ENCODE measurements at places on chromosomes 1 and 21. TPM values are rescaled to one million over a fixed set of nuclear protein-coding genes. Genes with fewer than 3 reads are reported as not detected.

- peak; percentile 69 for DNase-seq
Observed at GRCh38 chr1:113912594-113913311, 7.6 kb downstream of the DCLRE1B start.

ORC1 gene
- 2.3 TPM for polyA plus RNA-seq

PCP4L1 gene
- polyA plus RNA-seq, result not detected

- DNase-seq, result no peak
Observed at GRCh38 chr1:1287288-1288110, 7.3 kb downstream of the SCNN1D start.

CACNA1E gene
- not detected for polyA plus RNA-seq

DNA sequence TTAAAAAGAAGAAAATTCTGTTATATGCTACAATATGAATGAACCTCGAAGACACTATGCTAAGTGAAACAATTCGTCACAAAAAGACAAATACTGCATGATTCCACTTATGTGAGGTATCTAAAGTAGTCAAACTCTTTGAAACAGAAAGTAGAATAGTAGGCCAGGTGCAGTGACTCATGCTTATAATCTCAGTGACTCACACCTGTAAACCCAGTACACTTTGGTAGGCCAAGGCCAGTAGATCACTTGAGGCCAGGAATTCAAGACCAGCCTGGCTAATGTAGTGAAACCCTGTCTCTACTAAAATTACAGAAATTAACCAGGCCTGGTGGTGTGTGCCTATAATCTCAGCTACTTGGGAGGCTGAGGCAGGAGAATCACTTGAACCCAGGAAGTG is 25.7 kb downstream of the EPHA10 start:
- DNase-seq, result no peak

DNA sequence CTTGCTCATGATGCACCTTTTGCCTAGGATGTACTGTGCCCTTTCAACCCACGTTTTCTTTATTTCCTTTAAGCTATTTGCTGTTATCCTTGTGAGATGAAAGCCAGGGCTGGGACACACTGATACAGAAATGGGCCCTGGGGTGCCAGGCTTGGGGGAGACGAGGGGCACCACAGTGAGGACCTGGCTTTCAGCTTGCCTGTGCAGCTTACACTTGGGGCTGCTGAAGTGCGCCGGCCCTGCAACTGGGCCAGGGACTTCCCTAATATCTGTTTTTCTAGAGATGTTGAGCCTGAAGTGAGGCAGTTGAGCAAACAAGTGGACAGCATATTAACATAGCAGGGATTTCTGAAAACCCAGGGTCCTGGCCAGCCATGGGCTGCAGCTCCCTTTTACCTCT is 42.5 kb upstream of the SLC19A1 start:
- DNase-seq, result no peak

DNA sequence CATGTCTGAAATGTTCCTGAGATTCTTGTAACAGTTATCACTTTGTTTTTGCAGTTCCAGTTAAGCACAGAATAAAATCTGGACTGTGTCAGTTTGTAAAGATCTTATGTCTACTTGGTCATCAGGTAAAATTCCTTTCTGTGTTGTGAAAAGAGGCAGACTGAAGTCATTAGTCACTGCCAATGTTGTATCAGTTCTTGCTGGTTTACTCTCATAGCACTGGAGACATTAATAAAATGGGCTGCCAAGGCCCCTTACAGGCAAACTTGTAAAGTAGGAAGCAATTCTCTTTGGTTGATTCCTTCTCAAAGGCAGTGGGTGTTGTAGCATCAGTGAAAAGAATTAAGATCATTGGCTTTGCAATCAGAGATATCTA is 61.4 kb upstream of the ST6GALNAC3 start:
- DNase-seq, result no peak

DNA sequence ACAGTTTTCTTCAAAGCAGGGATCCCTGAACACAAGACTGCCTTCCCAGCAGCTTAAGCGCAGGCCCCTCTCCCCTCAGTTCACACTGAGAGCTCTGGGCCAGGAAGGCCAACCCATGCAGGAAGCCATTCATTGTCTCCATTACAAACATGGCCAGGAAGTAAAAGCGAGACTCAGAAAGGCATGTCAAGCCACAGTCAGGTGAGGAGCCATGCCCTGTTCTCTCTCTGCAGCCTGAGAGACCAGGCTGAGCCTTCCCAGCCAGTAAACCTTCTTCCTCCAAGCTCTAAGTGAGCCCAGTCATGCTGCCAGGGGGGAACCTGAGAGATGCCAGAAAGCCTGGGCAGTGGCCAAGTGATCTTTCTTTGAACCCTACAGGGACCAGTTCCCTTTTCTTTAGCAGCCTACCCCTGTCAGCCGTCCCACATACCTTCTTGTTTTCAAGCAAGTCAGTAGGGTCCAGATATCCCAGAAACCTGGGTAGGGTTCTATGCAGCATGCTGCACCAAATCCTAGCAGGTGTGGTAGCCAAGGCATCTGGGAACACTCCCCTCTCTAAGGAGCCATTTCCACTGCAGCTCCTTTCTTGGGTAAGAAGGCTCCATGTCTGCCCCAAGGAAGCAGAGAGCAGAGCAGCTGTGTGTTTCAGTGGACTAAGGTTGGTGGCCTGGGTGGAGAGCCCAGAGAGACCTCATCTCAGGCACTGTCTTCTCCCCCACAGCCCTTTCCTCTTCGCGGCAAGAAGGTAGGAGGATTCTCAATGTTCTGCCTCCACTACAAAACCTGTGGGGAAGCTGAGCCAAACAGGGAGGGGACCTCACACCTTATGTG is 977 bp downstream of the TRAF3IP3 start:
- no peak for DNase-seq

- DNase-seq, result no peak
Observed at GRCh38 chr1:224198572-224198971, 15.5 kb downstream of the DEGS1 start.

CYP4A22 gene
- polyA plus RNA-seq, result not detected

DNA sequence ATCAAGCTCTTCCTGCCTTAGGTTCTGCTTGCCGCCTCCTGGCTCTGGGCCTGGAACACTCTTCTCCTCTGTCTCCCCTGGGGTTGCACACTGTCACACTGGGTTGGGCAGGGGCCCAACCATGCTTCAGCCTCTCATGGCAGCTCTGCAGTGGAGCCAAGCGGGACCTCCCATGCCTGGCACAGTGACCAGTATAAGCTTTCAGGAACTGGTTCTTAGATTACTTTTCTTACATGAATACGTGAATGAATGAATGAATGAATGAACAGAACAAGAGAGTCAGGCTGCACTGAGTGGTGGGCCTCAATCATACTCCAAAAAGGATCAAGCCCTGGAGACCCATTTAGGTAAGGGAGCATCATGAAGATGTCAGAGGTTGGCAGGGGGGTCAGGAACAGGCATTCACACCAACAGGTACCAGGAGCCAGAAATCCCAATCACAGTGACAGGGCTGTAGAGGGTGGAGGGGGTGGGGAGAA is 30.8 kb upstream of the TMEM125 start:
- DNase-seq, result no peak

DNA sequence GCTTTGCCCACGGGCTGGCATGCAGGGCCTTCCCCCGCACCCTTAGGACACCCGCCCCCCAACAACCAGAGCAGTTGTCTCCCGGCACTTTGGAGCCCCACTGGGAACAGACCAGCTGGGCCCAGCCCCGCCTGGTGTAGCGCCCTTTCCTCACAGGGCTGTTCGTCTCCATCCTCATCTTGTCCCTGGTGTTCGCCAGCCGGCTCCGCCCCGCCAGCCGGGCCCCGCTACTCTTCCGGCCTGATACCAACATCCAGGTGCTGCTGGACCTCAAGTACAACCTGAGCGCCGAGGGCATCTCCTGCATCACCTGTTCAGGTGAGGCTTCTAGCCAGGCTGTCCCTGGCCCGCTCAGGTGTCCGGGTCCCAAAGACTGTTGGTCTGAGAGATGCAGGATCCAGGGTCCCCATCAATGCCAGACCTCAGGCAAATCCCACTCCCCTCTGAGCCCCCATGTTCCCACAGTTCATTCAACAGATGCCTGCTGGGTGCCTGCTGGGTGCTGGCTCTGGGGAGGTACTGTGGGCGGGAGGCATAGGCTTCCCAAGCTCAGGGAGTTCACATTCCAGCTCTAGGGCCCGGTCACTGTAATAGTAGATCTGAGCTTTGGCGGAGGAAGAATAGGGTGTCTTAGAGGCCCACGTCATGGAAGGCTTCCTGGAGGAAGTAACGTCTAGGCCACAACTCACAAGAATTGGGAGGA is 41.7 kb downstream of the DISP3 start:
- DNase-seq, result no peak

DNA sequence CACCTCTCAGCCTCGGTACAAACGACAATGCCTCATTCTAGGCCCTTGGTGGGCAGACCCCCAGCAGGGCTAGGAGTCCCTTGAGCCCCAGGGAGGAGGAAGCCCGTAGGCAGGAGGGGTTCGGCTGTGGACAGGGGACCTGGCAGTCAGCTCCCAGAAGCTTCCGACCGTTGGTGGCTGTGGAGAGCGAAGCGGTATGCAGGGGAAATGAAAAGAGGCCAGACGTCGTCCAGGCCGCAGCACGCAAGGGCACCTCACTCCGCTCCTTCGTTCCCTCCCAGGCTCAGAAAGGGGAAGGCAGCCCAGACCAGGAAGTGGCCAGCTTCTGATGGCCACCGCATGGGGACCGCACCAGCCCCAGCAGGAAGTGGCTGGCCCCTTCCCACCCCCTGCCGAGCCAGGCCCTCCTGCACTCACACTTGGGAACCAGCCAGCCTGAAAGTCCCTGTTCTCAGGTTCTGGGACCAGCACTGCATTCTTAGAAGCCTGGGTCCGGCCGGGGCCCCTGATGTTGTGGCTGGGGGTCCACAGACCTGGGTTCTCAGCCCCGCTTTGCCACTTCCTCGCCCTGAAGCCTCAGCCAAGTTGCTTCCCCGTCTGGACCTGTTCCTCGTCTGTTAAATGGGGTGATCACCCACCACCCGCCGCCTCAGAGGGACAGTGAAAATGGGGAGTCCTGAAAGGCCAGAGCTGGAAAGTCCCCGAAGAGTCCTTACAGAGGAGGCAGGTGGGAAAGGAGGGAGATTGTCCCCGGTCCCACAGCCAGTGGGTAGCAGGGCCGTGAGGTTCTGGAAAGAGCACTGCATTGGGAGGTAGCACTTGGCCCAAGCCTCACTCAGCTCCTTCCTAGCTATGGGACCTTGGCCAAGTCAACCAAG is 104.0 kb upstream of the RUNX3 start:
- DNase-seq, result no peak

DNA sequence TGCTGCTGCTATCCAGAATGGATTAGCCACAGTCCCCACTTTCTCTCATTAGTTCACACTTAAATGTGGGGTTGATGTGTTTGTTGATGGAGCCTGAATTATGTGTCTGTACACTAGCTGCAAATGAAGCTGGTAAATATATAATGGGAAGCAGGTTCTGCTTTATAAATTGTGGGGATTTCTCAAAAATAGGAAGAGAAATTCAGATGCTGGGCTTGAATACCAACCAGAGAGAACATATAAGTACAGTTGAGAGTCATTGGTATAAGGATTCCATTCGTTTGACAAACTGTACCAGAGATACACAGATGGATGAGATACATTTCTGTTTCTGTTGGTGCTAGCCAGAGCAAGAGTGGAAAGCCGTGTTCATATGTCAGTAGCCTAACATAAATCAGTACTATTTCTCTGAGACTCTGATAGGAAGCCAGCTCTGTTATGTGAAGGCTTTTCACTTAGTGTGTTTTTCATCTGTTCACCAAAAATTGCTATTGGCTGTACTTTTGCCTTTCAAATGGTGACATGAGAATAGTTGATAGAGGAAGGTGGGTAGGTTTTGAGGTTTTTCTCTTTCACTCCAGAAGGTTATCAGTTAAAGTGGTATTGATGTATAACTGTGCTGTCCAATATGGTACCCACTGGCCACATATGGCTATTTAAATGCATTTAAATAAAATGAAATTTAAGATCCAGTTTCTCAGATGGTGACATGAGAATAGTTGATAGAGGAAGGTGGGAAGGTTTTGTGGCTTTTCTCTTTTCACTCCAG is 15.6 kb downstream of the SMG7 start:
- no peak for DNase-seq

ZMPSTE24 gene
- polyA plus RNA-seq, result 55.8 TPM

TMEM81 gene
- 2.7 TPM for polyA plus RNA-seq

DNA sequence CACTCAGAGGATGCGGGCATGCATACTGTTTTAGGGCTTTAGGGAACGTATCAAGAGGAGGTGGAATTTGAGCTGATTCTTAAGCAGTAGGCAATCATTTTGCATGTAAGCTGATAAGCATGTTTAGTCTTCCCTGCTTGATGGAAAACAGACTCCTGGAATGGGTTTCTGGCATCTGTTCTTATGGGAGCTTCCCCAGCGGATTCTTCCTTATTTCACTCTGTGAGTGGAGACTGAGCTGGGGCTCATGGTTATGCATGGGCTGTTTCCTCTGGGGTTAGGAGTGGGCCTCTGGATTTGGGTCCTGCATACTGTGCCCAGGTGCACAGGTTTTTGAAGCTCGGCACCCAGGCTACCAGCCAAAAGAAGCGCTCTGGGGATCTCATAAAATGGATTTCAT is 93.4 kb downstream of the DIRAS3 start:
- no peak for DNase-seq

DNA sequence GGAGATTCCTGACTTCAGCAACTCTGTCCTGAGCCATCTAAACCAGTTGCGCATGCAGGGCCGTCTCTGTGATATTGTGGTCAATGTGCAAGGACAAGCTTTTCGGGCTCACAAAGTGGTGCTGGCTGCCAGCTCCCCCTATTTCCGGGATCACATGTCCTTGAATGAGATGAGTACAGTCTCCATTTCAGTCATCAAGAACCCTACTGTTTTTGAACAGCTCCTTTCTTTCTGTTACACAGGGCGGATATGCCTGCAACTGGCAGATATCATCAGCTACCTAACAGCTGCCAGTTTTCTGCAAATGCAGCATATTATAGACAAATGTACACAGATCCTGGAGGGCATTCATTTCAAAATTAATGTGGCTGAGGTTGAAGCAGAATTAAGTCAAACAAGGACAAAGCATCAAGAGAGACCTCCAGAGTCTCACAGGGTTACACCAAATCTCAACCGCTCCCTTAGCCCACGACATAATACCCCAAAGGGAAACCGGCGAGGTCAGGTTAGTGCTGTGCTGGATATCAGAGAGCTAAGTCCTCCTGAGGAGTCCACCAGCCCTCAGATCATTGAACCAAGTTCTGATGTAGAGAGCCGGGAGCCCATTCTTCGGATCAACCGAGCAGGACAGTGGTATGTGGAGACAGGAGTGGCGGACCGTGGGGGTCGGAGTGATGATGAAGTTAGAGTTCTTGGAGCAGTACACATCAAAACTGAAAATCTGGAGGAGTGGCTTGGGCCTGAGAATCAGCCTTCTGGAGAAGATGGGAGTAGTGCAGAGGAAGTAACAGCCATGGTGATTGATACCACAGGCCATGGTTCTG is 2.3 kb downstream of the ZBTB37 start:
- no peak for DNase-seq
